ENCODE measurements at places on chromosomes 12 and 14. TPM values are rescaled to one million over a fixed set of nuclear protein-coding genes. Genes with fewer than 3 reads are reported as not detected.
A peak's percentile ranks its signal among the peaks of the same experiment; 100 is the strongest.

DNA sequence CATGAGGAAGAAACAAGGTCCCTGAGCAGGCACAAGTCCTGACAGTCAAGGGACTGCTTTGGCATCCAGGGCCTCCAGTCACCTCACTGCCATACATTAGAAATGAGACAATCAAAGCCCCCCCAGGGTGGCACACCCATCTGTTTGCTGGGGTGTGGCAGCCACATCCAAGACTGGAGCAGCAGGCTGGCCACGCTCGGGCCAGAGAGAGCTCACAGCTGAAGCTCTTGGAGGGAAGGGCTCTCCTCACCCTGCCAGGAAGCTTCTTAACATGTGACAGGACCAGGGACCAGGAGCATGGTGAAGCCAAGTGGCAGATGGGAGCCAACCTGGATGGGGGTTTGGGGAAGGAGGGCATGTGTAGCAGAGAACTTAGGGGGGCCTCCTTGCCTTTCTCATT, 10.0 kb downstream of the CACNB3 start:
- peak; percentile 49 for DNase-seq

DNA sequence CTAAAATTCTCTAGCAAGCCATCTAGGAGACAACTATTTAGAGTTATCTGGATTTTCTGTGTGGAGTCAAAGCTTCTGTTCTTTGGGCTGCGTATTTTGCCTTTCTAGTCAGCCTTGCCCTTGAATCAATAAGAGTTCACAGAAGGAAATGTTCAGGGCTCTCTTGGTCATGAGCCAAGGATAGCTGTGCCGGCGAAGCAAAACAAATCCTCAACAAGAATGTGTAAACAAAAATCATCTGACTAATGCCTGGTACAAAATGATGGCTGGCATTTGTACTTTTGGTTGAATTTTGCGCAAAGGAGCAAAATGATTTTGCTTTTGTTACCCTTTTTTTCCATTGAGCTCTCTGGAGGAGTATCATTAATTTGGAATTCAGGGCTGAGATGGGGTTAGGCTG, 171.1 kb downstream of the DACT1 start:
- DNase-seq: no peak

The ARHGAP9 gene
- total RNA-seq: 0.36 TPM

GRCh38 chr12:2877953-2878732, 1.1 kb downstream of the RHNO1 start:
- DNase-seq: peak; percentile 81

The C12orf60 gene
- total RNA-seq: 0.59 TPM

The TBX5 gene
- not detected for total RNA-seq

Data from osteoblast (primary cell).